Effector memory CD8-positive, alpha-beta T cell (primary cell): ENCODE measurements at places on chromosomes 1 and 21.
A peak's percentile ranks its signal among the peaks of the same experiment; 100 is the strongest.

DNA sequence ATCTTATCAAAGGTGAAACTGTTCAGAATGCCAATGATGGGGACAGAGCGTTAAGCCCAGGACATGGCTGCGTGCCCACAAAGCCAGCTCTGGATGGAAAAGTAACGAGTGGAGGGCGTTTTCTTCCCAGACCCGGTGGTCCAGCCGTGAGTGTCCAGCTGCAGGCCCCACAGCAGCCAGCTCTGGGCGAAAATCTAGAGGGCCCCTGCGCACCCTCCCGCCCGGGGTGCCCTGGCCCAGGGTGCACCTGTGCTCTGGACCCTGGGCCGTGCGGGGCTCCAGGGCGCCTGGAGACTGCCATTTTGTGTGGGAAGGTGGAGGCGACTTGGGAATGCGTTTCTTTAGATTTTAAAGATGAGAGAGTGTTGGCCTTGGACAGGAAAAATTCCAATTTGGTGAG, 58.8 kb downstream of the SKI start:
- peak overlapping the region; percentile 53 for H3K4me3 ChIP-seq
- peaks cover 93% of the 10 kb centered on the region for H3K36me3 ChIP-seq
- H3K4me1 ChIP-seq: peaks cover 46% of the 10 kb centered on the region
- peak overlapping the region; percentile 82 for H3K27ac ChIP-seq
- H3K27me3 ChIP-seq: no peaks in the 10 kb centered on the region

GRCh38 chr1:232166942-232167341, 463.0 kb downstream of the SIPA1L2 start:
- no peak for DNase-seq
- no peaks in the 10 kb centered on the region for H3K36me3 ChIP-seq
- H3K4me3 ChIP-seq: no peak overlapping the region

DNA sequence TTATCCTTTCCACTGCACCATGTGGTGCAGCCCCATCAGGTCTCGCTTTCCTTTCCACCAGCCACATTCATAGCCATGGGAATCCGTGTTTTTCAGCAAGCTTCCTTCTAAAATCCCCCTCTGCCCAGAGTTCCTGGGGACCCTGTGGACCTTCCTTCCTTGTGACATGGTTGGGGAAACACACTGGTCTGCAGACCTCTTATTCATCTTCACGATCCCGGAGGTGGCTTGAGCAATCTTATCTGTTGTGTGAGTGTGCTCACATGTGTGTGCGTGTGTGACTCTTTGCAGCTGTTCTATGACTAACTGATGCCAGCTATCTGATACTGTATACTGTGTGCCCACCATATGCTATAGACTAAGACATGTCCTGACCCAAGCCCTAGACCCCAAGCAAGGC, 15.6 kb upstream of the IL10 start:
- DNase-seq: no peak
- no peak overlapping the region for H3K4me3 ChIP-seq
- H3K27me3 ChIP-seq: no peaks in the 10 kb centered on the region
- H3K4me1 ChIP-seq: peaks cover 60% of the 10 kb centered on the region

GRCh38 chr21:33478935-33479678, 667 bp downstream of the TMEM50B start:
- DNase-seq: no peak
- no peaks in the 10 kb centered on the region for H3K27me3 ChIP-seq
- peaks cover 3% of the 10 kb centered on the region for H3K36me3 ChIP-seq
- H3K27ac ChIP-seq: peak overlapping the region; percentile 66
- H3K4me3 ChIP-seq: peak overlapping the region; percentile 85
- peaks cover 14% of the 10 kb centered on the region for H3K4me1 ChIP-seq

DNA sequence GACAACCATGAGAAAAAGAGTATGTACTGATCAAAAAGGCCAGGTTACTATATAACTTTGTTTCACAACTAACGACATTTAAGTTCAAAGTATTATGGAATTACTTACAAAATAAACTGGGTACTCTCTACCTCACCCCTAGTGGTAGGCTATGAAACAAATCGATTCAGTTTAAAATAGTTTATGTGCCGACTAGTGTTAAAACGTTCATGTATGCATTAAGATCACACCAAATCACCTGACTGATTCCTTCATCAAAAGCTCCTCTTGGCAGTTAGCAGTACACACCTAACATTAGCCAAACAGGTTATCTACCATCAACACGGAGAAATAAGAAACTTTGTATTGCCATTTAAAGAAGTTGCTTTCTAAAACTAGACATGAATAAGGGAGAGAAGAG, 137.1 kb downstream of the AKT3 start:
- no peak overlapping the region for H3K4me3 ChIP-seq
- no peak for DNase-seq
- no peaks in the 10 kb centered on the region for H3K27me3 ChIP-seq
- peaks cover 39% of the 10 kb centered on the region for H3K4me1 ChIP-seq
- no peaks in the 10 kb centered on the region for H3K36me3 ChIP-seq
- H3K27ac ChIP-seq: no peak overlapping the region

GRCh38 chr1:219433496-219434131, 179.3 kb downstream of the ZC3H11B start:
- no peak for DNase-seq
- H3K4me1 ChIP-seq: no peaks in the 10 kb centered on the region
- H3K27ac ChIP-seq: no peak overlapping the region
- peaks cover 16% of the 10 kb centered on the region for H3K27me3 ChIP-seq
- H3K36me3 ChIP-seq: no peaks in the 10 kb centered on the region

GRCh38 chr1:183699616-183700160, 46.6 kb upstream of the APOBEC4 start:
- no peaks in the 10 kb centered on the region for H3K36me3 ChIP-seq
- no peak overlapping the region for H3K4me3 ChIP-seq
- DNase-seq: no peak
- H3K4me1 ChIP-seq: no peaks in the 10 kb centered on the region
- H3K27me3 ChIP-seq: no peaks in the 10 kb centered on the region
- no peak overlapping the region for H3K27ac ChIP-seq

GRCh38 chr1:111878649-111879048, 110.8 kb downstream of the KCND3 start:
- no peaks in the 10 kb centered on the region for H3K4me1 ChIP-seq
- H3K27ac ChIP-seq: no peak overlapping the region
- H3K27me3 ChIP-seq: peaks cover 84% of the 10 kb centered on the region
- H3K36me3 ChIP-seq: no peaks in the 10 kb centered on the region

DNA sequence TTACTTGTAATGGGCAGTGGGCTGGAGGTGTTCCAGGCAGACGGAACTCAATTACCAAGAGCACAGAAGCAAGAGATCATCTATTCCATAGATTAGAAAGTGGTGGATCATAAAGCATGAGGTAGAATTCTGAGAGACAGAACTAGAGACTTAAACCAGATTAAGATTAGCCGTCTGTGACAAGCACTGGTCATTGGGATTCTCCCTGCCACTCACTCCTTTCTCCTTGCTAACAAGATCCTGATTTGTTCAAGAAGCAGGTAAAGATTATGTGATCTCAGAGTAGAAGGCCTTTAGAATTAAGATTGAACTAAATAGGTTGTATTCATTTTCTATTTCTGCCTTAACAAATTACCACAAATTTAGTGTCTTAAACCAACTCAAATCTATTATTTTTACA, 1.5 kb upstream of the HSPA13 start:
- H3K27ac ChIP-seq: peak overlapping the region; percentile 99
- H3K4me1 ChIP-seq: peaks cover 27% of the 10 kb centered on the region
- H3K36me3 ChIP-seq: peaks cover 19% of the 10 kb centered on the region
- H3K27me3 ChIP-seq: no peaks in the 10 kb centered on the region
- no peak for DNase-seq

DNA sequence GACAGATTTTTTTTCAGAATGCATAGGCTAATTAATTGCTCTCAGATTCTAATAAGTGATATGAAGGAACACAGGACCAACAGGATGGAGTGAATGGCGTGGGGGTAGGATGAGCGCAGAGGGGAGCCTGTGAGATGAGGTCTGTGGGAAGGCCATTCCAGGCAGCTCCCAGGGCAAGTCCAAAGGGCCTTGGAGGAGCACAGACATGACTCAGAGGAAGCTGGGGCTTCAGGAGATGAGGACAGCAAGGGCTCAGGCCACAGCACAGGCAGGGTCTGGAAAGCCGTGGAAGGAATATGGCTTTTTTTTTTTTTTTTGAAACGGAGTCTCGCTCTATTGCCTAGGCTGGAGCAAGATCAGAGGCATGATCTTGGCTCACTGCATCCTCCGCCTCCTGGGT, 35.1 kb downstream of the FMN2 start:
- no peaks in the 10 kb centered on the region for H3K4me1 ChIP-seq
- H3K27me3 ChIP-seq: peaks cover 7% of the 10 kb centered on the region
- no peaks in the 10 kb centered on the region for H3K36me3 ChIP-seq
- DNase-seq: no peak

- H3K27me3 ChIP-seq: peaks cover 14% of the 10 kb centered on the region
- H3K4me3 ChIP-seq: peak overlapping the region; percentile 20
- H3K36me3 ChIP-seq: no peaks in the 10 kb centered on the region
These were observed 48.0 kb upstream of the SLC19A1 start for GRCh38 chr21:45590246-45590725.

DNA sequence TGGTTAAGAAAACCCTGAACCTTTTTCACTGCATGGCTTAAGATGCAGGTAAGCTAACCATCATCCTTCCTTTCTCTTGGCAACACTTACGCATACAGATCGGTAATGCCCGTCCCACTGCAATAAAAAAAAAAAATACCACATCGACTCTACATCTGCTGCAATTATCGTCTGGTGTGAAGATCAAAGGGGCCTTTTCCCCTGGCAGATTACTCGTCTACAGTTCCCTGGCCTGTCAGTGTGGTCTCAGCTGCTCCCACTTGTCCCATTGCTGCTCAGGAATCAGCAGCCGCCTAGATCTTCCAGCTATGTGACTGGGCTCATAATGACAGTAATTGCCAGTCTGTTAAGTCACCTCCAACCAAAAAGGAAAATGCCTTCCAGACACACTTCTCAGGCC, 133.1 kb downstream of the SETD4 start:
- H3K4me3 ChIP-seq: no peak overlapping the region
- H3K27me3 ChIP-seq: peaks cover 61% of the 10 kb centered on the region
- H3K36me3 ChIP-seq: no peaks in the 10 kb centered on the region

DNA sequence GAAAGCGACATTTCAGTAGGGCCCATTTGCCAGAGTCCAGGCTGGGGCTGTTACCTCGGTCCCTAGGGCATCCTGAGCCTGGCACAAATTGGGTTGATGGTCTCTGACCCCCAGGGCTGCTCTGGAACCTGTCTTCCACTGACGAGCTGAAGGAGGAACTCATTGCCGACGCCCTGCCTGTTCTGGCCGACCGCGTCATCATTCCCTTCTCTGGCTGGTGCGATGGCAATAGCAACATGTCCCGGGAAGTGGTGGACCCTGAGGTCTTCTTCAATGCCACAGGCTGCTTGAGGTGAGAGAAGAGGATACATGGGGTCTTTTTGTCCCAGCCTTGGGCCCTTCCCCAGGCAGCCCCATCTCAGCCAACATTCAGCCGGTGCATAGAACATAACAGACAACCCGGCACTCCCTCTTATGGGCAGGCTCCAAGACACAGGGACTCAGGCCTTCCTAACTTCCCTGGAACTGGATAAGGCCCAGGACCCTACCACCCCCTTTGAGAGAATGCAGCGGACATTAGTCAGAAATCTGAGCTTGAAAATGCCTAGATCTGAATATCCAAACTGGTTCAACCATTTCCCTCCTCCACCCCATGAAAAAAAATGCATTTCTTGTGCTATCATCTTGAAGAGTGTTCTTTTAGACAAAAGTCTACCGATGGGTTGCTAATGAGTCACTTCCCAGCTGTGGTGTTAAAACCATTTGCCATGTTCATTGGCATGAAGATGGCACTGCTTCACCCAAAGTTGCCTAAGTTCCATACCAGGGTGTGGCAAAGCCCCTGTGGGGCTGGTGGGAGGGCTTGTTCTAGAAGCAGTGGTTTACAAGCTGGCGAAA, 35.4 kb downstream of the PKP1 start:
- no peak for DNase-seq
- H3K27ac ChIP-seq: no peak overlapping the region
- H3K27me3 ChIP-seq: peaks cover 68% of the 10 kb centered on the region
- H3K4me1 ChIP-seq: no peaks in the 10 kb centered on the region

- no peak overlapping the region for H3K4me3 ChIP-seq
- peaks cover 21% of the 10 kb centered on the region for H3K27me3 ChIP-seq
- no peak overlapping the region for H3K27ac ChIP-seq
- no peak for DNase-seq
- H3K36me3 ChIP-seq: peaks cover 1% of the 10 kb centered on the region
These were observed 3.8 kb upstream of the TCEA3 start for GRCh38 chr1:23428136-23428905.
